ENCODE measurements at places on chromosomes 16 and 17. TPM values are rescaled to one million over a fixed set of nuclear protein-coding genes. Genes with fewer than 3 reads are reported as not detected.
A peak's percentile ranks its signal among the peaks of the same experiment; 100 is the strongest.

Gene SDR42E1
- 0.05 TPM for total RNA-seq

Gene TMC8
- 3.1 TPM for total RNA-seq

Gene RNF43
- 3.5 TPM for total RNA-seq

DNA sequence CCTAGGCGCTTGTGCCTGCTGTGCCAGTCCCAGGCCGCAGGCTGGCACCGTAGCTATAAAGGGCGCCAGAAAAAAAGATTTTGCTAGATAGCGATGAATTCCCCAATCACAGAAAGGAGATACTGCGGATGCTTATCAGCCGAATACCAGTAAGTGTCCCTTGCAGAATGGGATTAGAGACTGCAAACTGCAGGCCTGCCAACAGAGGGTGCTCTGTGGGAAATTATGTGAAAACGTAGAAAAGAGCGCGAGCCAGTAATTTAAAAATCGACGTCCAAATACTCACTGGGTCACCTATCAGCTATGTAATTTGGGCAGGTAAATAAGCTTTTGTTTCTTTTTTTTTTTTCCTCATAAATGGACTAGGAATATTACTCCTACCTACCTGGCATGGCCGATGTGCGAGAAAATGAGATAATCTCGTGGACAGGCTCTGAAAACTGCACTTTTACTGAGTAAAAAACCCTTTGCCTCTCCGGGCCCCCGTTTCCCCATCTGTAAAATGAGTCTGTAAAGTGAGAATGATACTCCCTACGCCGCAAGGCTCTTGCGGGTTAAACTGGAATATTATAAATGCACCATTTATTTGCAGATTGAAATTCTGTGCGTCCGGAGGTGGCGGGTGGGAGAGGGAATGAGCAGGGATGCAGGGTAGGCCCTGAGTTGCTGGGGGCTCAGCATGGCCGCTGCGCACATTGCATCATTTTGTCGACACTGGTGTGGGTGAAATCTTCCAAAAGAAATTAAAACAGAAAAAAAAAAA lies 1.2 kb upstream of the COG1 start:
- DNase-seq, result peak; percentile 62

DNA sequence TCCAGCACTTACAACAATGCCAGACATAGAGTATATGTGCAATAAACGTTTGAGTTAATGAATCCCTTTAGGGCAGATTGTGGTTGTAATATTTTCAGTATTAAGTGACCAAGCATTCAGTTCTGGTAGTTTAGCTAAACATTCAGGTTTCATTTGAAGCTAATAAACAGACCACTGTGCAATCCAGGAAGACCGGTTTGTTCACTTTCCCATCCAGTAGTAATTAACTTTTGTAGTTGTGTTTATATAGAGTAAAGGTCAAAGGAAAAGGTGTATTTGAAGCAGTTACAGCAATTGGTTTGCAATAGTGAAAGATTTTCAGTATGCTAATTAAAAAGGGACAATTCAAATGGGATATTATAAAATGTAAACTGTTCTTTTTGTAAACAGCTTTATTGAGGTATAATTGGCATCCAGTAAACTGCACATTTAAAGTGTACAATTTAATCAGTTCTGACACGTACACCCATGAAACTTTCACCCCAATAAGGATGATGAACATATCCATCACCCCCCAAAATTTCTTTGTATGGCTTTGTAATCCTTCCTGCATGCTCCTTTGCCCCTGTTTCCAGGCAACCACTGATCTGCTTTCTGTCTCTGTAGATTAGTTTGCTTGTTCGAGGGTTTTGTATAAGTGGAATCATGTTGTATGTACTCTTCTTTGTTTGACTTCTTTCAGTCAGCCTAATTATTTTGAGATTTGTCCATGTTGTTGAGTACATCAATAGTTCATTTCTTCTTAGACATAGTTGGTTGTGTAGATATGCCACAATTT lies 26.3 kb downstream of the MRTFB start:
- DNase-seq, result no peak

- DNase-seq, result no peak
Measured at GRCh38 chr17:32953857-32954256, 25.9 kb downstream of the TMEM98 start.

- DNase-seq, result no peak
Measured at GRCh38 chr16:12050361-12050760, 73.8 kb downstream of the SNX29 start.

GRCh38 chr16:27550582-27550920 lies 607 bp downstream of the KATNIP start:
- DNase-seq, result no peak
